Neural progenitor cell (in vitro differentiated cells): ENCODE measurements at places on chromosomes 3 and 15. TPM values are rescaled to one million over a fixed set of nuclear protein-coding genes. Genes with fewer than 3 reads are reported as not detected.

DNA sequence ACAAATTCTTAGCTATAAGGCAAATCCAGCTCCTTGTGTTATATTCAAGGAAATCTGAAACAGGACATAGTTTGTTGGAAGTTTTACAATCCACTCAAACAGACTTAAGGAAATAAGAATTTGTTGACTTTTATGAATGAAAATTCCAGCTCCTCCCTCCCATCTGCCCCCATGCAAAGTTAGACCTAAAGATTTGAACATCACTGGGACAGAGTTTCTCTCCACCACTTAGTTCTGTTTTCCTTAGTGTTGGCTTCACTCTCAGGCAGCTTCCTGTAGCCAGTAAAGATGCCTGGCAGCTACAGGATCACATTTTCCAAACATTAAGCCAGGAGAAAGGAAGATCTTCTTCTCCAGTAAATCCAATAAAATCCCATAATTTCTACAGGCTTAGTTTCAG is 265.0 kb downstream of the TAFA4 start:
- H3K27me3 ChIP-seq, result no peaks in the 10 kb centered on the region
- H3K4me3 ChIP-seq, result no peak overlapping the region
- DNase-seq, result no peak
- no peak overlapping the region for H3K27ac ChIP-seq

DNA sequence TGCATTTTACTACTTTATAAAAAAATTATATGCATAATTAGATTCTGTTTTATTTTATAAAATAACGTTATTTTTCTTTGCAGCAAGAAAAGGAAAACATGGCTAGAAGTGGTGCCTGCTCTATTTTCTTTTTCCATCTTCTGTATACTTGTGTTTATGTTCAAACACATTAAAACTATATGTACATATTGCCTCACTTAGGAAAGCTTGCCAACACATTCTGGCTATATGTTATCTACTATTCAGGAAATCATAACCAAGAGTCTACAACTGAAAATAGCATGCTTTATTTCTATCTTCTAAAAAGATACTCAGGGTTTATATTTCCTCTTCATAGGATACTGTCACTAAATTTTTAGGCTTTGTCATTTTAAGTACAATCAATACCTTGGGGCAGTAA is 90.2 kb upstream of the KCNMB2 start:
- no peak for DNase-seq
- no peaks in the 10 kb centered on the region for H3K27me3 ChIP-seq
- no peak overlapping the region for H3K4me3 ChIP-seq
- H3K36me3 ChIP-seq, result no peaks in the 10 kb centered on the region

DNA sequence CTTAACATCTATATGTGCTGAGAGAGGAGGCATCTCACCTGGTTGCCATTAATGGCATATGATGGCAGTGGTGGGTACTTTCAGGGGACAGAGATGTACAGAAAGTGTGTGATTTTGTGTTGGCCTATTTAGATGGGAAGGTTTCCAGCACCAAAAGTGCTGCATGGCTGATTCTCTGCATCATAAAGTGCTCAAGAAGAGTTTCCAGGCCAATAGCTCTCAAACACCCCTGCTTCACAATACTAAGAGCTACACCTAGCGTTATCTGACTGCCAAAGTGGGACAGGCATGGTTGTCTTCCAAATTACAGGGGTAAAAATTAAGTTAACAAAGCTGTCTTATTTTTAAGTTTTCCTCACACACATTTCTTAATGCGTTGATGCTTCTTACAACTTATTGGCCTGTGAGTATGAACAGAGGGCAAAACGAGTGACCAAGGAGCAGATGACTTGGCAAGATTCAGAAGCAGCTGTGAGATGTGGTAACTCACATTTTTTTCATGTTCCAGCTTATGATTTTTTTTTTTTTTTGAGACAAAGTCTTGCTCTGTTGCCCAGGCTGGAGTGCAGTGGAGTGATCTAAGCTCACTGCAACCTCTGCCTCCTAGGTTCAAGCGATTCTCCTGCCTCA is 41.4 kb upstream of the VEPH1 start:
- DNase-seq, result no peak
- H3K4me3 ChIP-seq, result no peak overlapping the region
- H3K27ac ChIP-seq, result no peak overlapping the region
- peaks cover 48% of the 10 kb centered on the region for H3K27me3 ChIP-seq
- no peaks in the 10 kb centered on the region for H3K4me1 ChIP-seq

DNA sequence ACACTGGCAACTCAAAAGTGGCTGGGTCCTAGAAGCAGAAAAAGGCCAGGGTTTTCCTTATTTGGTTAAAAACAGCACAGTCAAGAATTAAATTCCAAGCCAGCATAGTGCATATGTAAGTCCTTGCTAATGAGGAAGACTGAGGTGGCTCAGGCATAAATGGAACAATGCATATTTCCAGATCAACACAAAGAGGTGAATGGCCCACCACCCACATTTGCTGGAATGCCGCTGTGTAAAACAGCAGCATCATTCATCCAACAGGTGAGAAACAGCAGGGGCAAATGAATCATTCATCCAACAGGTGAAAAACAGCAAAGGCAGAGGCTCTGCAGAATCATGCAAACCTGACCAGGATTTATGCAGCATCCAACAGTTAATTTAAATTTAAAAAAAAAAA is 32.9 kb downstream of the GPR176 start:
- H3K36me3 ChIP-seq, result no peaks in the 10 kb centered on the region
- no peak overlapping the region for H3K27ac ChIP-seq
- H3K27me3 ChIP-seq, result no peaks in the 10 kb centered on the region

SPTSSB gene
- total RNA-seq, result 1.1 and 1.2 TPM in 2 replicates

GATA2 gene
- 0.09 TPM in 1 of 2 replicates, not detected in the other for total RNA-seq
